ENCODE measurements at places on chromosomes 11 and 22.
A peak's percentile ranks its signal among the peaks of the same experiment; 100 is the strongest.

DNA sequence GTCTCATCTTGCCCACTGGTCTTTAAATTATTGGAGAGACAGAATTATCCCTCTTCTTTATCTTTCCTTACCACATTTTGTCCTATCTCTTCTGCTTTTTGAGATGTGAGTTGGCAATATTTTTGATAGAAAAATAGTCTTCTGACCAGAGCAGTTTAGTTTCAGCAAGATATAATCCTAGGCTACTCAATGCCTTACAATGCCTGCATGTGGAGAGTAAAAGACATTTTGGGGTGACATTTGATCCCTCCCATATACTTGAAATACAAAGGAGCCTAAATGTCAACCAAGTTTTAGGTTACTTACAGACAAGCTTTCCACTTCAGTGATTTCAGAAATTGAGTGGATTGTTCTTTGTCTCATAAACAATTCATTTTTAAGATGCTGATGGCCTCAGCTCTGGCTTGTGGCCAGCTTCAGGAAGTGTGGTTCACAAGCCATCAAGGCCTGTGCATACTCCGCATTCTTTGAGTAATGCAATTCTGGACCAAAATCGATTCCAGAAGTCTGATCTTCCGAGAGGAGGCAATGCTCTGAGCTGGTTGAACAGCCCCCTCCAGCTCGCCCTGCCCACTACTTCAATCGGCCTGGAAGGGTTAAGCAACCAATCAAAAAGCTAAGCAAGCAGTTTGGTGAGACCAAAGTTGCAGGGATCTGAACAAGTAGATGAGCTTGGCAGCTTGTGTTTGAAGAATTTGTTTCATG, 274.4 kb downstream of the BLID start:
- DNase-seq, result peak; percentile 45

DNA sequence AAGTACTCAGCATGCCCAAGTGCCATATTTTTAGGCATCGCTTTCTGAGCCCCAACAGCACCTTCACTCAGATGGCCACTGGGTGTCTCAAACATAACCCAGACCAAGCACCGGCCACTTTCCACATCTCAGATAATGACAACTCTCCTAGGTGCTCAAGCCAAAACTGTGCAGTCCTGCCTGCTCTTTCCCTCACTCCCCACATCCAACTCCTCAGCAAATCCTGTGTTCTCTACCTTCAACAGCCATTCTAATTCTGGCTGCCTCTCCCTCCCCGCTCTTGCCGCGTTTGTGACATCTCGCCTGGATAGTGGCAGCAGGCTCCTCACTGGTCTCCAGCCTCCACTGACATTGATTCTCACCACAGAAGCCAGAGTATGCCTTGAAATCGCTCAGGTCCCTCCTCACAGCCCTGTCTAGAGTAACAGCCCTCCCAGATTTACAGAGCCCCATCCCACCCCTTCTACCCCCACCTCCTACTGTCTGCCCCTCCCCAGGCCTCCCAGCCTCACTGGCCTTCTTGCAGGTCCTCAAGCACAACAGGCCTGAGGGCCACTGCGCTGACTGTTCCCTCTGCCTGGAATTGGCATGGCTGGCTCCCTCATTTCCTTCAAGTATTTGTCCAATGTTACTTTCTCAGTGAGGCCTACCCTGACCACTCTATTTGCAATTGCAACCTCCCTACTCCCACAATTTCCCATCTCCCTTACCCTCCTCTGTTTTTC, 1.3 kb upstream of the PHETA2 start:
- no peak for DNase-seq

GRCh38 chr11:2990617-2991451, 1.3 kb downstream of the NAP1L4 start:
- no peak for DNase-seq

DNA sequence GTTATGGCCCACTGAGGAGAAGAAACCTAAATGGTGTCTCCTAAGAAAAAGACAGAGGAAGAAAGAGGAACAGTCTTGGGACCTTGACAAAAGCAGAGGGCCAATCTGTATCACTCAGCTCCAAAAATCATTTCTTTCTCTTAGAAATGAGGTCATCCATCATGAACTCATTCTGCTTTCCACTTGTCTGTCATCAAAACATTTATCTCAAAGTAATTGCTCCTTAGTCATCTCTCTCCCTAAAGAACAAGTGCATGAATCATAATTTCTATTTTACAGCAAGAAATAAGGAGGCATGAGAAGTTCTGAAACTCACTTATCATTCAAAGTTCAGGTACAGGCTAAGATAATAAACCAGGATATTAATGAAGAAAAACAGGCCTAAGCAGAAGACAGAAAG, 375.6 kb downstream of the KCNA4 start:
- DNase-seq, result no peak

DNA sequence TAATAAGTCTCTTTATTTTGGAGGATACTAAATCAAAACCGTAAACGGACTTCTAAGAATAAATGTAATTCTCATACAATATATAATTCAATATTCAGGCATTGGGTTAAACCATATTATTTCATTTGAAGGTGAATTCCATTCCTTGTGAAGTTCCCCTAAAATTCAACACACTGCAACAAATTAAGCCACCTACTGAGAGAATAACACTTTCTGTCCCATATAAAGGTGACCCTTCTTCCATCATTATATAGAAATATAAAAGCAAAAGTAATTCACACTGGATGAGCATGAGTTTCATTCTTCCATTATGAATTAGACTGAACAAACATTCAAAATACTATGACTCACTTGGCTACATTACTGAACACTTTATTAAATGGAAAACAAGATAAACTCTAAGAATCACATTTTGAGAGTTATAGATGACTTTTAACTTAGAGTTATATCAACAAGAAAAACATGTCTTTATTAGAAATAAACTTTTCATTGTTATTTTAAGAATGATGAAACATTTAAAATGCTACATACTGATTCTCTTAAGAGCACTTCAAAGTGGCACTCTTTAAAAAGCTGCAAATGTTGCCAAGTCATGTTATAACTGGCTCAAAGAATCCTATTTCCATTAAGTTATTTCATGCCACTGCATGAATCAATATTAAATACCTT, 2.8 kb downstream of the SESN3 start:
- no peak for DNase-seq

DNA sequence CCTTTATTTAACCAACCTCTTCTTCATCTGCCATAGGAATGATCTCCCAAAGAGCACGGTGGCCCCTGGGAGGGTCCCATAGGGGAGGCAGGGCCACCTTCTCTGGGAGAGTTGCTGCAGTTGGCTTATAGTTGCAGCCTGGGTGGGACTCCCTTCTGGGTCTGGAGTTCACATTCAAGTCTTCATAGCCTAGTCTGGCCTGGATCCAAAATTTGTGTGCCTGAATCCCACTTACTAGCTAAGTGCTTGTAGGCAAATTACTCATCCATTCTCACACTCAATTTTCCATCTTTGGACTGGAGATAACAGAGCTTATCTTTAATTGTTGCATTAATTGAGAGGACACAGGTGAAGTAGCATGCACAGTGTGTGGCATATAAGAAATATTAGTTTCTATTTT, 163.6 kb downstream of the GRIK4 start:
- DNase-seq, result no peak

GRCh38 chr11:72897506-72897905, 83.3 kb downstream of the ATG16L2 start:
- DNase-seq, result no peak

GRCh38 chr22:50014655-50015401, 2.3 kb upstream of the IL17REL start:
- no peak for DNase-seq

DNA sequence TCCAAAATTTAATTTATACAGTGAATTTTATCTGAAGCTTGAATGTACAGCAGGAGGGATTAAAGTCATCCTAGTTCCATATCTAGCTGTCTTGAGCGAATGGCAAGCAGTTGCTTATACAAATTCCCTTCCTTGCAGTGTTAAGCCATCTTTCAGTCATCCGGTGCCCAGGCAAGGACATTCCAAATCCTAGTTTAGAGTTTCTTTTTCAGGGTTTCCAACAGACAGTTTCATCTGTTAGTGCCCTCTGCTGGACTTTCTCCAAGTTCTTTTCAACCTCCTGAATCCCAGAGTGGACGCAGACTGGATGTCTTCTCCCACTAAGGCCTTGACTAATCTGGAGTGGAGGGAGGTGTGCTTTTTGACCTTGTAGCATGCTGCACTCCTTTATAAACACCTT, 45.4 kb downstream of the GRAMD1B start:
- no peak for DNase-seq

DNA sequence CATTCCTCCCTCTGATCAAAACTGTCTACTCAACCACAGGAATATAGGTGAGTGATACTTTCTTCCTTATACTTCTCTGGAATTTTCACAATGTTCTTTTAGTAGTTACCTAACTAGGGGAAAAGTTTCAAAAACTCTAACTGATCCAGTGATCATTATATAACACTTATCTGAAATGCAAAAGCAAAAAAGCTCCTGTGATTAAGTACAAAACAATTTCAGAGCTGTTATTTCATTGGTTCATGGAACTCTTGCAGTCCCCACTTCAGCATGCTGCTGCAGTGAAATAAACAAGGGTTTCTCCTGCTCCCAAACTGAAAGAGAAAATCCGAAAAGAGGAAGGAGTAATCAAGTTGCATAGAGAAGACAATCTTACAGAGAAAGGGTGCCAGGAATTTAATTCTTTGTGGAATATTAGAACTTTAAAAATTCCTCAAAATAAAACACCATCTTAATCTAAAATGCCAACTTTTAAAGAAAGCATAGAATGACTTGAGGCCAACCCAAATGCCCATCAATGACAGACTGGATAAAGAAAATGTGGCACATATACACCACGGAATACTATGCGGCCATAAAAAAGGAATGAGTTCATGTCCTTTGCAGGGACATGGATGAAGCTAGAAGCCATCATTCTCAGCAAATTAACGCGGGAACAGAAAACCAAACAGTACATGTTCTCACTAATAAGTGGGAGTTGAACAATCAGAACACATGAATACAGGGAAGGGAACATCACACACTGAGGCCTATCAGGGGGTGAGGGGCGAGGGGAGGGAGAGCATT, 20.3 kb downstream of the PPP2R1B start:
- DNase-seq, result no peak

DNA sequence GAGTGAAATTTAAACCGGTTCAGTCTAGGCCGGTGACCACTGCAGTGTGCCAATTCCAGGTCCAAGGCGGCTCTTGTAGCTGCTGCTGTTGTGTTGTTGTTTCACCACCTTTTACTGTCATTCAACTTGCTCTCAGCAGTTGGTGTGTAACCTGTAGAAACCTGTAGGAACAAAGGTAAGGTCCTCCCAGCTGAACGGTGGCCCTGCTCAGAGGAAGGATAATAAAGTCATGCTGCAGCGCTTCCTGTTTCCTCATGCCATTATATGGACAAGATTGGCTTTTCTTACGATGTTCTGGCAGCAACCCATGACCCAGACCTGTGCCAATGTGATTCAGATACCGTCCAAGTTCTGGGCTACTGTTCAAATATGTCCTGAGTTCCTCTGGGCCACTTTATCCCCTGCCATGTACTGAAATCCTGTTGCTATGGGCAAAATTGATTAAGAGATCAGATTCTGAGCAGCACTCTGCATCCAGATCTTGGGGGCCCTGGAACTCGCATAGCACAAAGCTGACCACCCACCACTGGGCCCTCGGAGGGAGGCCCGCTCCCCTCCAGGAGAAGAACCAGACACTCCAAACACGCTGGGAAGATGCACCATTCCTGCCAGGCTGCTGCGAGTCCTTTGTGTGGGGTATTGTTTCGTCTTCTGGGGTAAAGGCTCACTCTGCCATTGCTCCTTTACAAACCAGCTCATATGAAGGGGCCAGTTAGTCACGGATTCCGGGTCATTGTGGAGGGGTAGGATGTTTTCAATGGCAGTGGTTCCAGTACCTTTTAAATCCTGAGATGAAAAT, 13.2 kb downstream of the FAM181B start:
- DNase-seq, result no peak

GRCh38 chr11:102268083-102268984, 49.0 kb upstream of the BIRC3 start:
- peak; percentile 77 for DNase-seq

DNA sequence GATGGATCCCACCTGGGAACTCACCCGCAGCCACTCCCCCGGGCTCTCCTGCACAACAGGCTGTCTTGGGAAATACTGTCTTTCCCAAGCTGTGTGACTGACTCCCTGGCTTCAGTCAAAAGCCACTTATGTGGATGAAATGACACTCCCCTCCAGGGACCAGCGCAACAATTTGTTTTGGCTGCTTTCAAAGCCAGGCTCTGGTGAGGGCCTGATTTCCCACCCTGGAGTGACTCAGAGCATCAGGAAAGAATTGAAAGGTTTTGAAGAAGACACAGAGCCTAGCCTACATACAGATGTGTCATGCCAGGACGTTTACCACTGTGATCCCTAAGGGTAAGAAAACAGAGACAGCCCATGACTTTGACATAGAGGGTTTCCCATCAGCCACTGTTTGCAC, 550.5 kb downstream of the MIAT start:
- DNase-seq, result no peak

DNA sequence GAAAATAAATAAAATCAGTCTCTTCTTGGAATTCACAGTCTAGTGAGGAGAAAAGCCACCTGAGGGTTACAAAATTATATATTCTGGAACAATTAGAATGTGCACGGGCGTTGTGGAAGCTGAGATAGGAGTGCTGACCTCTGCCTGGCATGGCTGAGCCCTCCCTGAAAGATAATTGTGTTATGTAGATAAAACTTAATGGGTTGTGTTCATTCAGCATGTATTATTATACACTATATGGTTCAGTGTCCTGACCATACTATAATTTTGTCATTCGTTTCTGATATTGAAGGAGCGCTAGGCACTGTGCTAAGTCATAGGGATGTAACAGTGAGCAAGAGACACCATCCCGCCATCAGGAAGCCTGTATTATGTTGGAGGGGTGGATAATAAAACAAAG, 3.7 kb downstream of the ACAT1 start:
- DNase-seq, result no peak

- no peak for DNase-seq
Measured at GRCh38 chr11:17767914-17768313, 33.3 kb downstream of the KCNC1 start.

DNA sequence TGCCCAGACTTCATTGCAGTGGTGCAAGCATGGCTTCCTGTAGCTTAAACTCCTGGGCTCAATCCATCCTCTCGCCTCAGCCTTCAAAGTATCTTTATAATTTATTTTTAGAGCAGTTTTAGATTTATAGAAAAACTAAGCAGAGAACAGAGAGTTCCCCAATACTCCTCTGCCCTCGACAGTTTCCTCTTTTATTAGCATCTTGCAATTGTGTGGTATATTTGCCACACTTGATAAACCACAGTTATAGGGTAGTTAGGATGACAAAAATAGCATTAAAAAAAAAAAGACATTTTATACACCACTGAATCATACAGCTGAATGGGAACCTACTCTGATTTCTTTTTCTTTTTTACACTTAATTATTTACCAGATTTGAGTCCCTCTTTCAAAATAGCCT, 31.2 kb downstream of the MS4A2 start:
- no peak for DNase-seq

GRCh38 chr11:44634401-44635281, 69.2 kb downstream of the CD82 start:
- DNase-seq, result peak; percentile 66

Measured in right forelimb (tissue), 1 donor.